ENCODE measurements at places on chromosomes 4 and X.

- DNase-seq: peak; percentile 91
Measured at GRCh38 chr4:986879-987623, at the start of gene IDUA. IDUA (plus strand) TSS chr4:987044; CDS start chr4:987085, 41 bp downstream.

GRCh38 chr4:184402740-184403383 is 71.5 kb downstream of the IRF2 start:
- no peak for DNase-seq

DNA sequence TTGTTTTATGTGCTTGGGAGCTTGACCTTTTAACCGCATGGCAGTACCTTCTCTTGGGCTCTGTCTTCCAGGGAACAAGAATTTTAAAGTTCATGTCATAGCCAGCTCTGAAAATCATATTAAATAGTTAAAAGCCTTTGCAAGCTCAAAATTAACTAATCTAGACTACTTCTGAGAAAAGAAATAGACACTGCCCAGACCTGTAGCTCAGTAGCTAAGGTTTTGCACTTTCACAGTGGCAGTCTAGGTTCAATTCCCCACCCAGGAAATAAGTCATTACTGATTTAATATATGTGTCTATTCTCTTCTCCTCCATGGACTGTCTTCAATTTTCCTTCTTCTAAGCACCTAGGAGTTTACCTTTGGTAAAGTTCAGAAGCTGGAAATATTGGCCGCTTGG is 27.4 kb downstream of the HSD17B11 start:
- DNase-seq: no peak

DNA sequence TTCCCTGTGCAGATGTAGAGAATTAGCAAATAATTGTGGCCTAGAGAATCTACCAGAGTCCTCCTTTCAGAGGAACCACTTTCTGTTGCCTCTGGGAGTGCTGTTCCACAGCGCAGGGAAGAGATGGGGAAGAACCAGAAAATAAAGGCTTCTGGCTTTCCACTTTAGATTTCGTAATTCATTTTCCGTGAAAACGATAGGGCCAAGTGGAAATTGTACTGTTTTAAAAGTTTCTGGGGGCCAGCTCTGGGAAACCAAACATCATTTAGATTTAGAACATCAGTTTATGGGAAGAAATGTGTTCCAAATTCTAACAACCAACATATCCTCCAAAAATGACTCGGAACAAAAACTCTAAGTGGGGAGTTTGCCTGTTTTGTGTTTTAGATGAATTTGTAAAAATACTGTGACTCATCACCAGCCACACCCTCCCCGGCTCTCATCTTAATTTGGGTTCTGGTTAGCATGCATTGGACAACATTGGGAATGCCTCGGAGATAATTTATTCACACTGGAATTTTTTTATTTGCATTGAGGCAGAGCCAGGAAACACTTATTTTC is 65.2 kb upstream of the LNX1 start:
- no peak for DNase-seq

- DNase-seq: no peak
Measured at GRCh38 chr4:95825546-95825945, 14.3 kb upstream of the PDHA2 start.

- peak; percentile 29 for DNase-seq
Measured at GRCh38 chr4:177047070-177047850, 254.5 kb upstream of the VEGFC start.

DNA sequence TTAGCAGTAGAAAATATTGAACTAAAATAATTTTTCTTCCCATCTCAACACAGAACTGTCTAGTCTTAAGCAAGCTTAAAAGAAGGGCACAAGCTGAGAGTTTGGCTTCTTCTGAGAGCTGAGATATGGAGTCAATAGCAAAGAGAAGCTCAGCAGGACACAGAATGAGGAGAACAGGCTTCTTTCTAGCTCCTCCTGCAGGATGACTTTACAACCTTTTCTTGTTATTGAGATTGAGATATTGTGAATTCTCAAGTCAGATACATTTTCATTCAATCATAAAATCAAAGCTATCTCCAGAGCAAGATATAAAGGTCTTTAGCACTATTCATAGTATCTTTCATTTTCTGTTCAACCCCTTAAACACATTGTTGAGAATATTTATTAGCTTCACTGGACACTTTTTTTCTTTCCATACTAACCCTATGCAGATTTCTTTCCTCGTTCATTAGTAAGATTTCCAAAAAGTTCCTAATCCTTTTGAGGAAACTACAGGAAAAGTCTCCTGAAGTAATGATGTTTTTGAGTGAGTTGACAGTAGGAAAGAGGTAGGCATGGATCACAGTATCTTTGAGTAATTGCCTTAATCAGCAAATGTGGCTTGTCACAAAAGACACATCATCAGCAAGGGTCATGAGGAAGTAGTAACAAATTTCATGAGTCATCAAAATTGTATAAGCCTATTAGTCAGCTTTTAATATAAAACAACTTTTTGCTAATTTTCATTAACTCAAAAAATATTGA is 17.8 kb upstream of the CXCL3 start:
- no peak for DNase-seq

DNA sequence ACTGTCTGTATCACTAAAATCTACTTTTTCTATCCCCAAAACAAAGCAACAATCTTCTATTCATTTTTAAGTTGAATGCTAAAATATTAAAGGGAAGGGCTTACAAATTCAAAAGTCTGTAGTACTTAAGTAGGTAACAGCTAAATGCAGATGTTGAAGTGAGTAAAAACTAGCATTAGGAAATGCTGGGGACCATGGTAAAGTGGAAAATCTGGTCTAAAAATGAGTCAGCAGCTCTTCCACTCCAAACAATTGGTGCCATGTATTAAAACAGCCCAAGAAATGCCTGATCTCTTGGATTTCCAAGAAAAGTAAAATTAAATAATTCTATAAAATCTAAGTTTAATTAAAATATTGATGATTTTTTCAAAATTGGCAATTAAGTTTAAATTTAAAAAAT is 73.3 kb upstream of the PPP3CA start:
- no peak for DNase-seq

DNA sequence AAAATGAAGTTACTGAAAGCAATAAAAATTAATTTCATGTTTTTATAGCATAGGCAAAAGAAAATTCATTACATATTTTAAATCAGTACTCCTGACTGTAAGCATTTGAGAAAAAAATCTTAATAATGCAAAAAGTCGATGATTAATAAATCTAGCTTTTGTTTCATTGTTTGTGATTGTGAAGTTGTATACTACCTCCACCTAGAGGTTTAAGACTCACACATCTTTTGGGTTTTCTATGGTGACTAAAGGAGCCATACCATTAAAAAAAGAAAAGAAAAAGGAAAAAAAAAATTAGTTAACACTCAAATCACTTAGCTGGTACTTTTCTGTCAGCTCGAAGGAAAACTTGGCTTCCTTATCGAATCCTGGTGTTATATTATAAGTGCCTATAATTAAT is 2.0 kb downstream of the GABRA2 start:
- DNase-seq: no peak

- no peak for DNase-seq
Measured at GRCh38 chr4:81486502-81486901, 14.8 kb upstream of the RASGEF1B start.

- no peak for DNase-seq
Measured at GRCh38 chr4:108417923-108418322, 202.5 kb upstream of the RPL34 start.

DNA sequence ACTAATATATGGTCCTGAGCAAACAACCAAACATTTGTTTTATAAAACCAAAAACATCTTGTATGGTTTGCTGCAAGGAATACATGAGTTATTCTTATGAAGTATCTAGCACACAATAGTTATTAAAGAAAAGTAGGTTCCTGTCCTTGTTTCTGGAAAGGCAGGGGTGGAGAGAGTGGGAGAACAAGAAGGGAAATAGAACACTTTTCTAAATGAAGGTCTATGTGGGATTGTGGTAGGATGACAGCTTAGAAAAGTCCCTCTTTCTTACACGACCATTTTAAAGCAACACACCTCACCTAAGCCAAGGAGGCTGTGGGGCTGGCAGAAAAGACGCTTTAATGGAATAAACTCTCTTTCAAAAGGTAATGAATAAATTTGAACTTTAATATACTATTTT is 164.6 kb downstream of the ARAP2 start:
- no peak for DNase-seq

DNA sequence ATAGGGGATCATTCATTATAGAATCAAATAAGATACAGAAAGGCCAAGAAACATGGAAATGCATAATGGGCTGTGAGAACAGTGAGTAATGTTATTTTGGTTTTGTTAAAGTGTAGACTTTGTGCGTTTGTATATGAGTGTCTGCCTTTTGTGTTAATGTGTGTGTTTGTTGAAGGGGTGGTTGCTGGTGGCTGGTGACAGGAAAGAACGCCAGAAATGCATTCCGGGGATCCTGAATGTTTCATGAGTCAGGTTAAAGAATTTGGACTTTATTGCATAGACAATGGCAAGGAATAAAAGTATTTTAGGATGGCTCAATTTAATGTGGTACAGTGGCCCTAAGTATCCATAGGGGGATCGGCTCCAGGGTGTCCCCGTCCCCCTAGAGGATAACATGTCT is 1228.9 kb downstream of the PCDH7 start:
- DNase-seq: no peak
